Stimulated activated CD4-positive, alpha-beta T cell treated with anti-CD3 and anti-CD28 coated beads, Interleukin-1b, Interleukin-23, amount 100 ng/mL, for 1 hour (primary cell): ENCODE measurements at places on chromosomes 7 and 10.

DNA sequence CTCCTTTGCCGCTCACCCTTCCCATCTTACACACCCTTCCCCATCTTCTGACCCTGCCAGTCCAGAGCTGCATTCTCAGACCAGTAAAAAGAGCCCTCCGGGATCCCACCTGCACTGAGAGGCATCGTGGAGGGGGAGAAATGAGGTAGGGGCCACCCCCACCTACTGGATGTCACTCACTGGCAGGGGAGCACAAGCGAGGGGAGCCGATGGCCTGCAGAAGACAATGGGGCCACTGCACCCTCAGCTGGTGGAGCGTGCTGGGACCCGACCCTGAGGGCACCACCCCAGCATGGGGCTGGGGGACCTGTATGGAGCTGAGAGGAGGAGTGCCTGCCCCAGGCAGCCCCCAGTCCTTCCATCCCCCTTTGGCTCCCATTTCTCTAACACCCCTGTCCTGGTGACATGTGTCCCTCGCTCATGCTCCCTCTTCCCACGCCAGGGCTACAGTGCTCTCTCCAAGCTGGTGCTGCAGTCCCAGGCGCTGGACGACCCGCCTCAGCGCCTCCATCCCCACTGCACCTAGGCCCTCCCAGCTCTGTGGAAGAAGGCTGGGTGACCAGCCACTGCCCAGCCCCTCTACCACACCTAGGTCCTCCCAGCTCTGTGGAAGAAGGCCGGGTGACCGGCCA is 49.8 kb downstream of the RASGEF1A start:
- no peak for DNase-seq

DNA sequence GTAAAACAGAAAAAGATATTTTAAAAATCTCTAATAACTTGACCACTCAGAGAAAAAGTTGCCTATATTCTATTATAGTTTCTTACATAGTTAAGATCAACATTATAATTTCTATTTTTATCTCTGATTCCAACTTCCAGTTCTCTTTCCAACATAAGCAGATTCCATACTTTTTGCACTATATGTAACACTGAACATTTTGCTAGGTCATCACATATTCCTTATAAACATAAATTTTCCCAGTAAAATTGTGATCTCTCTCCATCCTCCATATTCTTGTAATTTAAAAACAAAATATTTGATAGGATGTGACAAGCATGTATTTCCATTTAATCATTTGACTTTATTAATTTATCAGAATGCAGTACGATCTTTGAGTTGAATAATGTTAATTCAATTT is 170.4 kb upstream of the THSD7A start:
- DNase-seq = no peak

DNA sequence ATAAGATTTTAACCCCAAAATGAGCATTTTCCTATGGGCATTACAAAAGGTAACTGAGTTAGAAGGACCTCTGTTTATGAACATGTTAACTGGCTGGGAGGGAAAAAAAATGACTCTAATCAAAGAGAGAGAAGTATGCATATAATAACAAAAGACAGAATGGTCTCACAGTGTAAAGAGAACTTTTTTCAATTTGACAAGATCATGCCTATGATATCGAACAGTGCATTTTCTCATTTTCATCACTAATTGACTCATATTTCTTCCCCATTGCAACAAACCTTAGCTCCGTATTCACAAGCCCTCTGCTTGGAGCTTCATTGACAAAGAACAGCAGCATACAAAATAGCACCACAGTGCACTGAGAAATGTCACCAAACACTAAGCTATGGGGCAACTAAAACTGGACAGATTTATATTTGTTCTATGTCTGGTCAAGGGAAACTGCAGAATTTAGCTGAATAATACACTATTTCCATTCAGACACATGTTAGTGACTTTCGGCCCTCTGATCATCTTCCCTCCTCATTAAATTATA is 45.6 kb downstream of the SMURF1 start:
- DNase-seq = no peak

DNA sequence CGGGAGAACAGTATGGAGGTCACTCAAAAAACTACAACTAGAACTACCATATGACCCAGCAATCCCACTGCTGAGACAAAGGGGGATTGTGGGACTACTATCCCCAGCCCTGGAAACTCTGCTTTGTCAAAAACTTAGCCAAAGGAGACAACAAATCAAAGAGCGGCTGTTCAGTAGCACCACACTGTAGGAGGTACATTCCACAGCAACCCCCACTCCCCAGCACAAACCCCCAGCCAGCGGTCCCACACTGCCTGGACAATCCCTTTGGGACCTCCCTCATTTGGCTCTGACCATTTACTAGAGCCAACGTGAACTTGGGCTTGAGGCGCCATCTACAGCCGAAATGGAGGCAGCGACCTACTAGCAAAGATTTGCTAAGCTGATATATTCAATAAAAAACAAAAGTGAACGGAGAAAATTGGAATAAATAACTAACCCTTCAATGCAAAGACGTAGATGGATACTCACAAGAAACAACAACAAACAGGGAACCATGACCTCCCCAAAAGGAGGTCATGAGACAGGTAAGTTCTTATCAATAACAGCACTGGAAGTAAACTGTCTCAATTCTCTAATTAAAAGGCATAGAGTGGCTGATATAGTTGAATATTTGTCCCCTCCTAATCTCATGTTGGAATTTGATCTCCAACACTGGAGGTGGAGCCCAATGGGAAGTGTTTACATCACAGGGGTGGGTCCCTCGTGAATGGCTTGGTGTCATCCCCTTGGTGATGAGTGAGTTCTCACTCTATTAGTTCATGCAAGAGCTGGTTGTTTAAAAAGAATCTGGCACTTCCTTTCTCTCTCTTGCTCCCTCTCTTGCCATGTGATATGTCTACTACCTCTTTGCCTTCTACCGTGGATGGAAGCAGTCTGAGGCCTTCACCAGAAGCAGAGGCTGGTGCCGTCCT is 119.0 kb upstream of the KCNMA1 start:
- DNase-seq = no peak

DNA sequence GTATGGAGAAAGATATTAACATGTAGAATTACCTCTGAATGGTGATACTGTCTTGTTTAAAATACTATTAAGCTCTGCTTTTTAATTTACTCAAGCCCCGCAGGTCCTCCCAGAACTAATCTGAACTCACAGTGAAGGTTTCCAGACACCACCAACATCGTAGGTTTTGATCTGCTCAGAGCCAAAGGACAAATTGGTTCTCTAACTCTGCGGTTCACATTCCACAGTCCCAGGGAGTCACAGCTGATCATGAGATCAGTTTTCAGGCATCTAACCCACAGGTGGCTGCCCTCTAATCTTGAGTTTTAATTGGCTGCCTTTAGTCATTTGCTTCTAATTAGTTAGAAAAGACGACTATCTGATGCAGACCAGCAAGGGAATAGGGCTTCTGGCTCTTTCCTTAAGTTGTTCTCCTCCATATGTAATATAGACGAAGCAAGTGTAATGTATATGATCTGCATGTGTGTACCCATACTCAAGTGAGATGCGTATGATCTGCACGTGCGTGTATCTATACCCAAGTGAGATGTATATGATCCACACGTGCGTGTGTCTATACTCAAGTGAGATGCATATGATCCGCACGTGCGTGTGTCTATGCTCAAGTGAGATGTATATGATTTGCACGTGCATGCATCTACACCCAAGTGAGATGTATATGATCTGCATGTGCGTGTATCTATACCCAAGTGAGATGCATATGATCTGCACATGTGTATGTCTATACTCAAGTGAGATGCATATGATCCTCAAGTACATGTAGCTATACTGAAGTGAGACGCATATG is 331.5 kb upstream of the NPVF start:
- DNase-seq = no peak

GRCh38 chr10:11286261-11286852 is 268.7 kb downstream of the CELF2 start:
- DNase-seq = no peak
